T-cell (primary cell): ENCODE measurements at places on chromosomes 3 and 15. TPM values are rescaled to one million over a fixed set of nuclear protein-coding genes. Genes with fewer than 3 reads are reported as not detected.
A peak's percentile ranks its signal among the peaks of the same experiment; 100 is the strongest.

GRCh38 chr3:187759601-187760000 is 14.3 kb upstream of the BCL6 start:
- H3K4me3 ChIP-seq: no peak overlapping the region
- no peaks in the 10 kb centered on the region for H3K27me3 ChIP-seq
- no peak overlapping the region for H3K27ac ChIP-seq

DNA sequence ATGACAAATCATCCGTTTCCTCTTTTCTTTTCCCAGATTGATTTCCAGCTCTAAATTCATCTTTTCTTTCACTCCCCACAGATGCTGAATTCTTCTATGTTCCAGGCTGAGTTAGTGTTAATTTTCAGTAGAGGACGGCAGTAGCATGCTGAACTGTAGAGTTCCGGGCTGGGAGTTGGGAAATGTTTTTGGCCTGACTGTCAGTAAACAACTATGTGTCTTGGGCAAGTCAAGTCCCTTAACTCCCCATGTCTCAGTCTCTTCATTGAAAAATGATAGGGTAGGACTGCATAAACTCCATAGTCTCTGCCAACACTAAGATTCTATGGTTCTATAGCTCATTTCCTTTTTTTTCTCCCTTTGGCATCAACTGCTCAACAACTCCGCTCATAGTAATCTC is 333.9 kb downstream of the TIGIT start:
- H3K36me3 ChIP-seq: peaks cover 5% of the 10 kb centered on the region
- H3K4me1 ChIP-seq: no peaks in the 10 kb centered on the region
- no peaks in the 10 kb centered on the region for H3K27me3 ChIP-seq
- no peak for DNase-seq
- no peak overlapping the region for H3K27ac ChIP-seq

DNA sequence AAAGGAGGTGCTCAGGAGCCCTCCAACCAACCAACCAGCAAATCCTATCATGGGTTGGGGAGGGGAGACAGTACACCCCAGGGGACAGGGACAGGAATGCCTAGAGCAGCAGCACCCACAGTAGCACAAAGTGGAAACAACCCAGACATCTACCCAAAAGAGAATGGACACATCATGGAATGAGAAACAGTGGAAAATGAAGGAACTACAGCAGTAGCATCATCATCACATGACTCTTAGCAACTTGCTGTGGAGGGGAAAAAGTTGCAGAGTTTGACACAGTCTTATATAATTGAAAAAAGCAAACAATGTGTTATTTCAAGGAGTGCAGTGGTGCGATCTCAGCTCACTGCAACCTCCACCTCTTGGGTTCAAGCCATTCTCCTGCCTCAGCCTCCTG is 11.0 kb downstream of the C3orf22 start:
- H3K4me1 ChIP-seq: no peaks in the 10 kb centered on the region
- H3K27ac ChIP-seq: no peak overlapping the region
- DNase-seq: no peak
- no peak overlapping the region for H3K4me3 ChIP-seq
- no peaks in the 10 kb centered on the region for H3K36me3 ChIP-seq

DNA sequence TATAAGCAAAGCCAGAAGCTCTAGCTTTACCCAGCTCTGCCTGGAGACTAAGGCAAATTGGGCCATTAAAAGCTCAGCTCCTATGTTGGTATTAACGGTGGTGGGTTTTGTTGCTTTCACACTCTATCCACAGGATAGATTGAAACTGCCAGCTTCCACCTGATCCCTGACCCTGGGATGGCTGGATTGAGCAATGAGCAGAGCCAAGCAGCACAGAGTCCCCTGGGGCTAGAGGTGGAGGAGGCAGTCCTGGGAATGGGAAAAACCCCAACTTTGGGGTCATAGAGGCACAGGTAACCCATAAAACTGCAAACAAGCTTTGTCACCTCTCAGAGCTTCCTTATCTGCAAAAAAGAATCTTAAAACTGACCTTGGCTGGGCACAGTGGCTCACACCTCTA is 6.6 kb downstream of the RHO start:
- DNase-seq: no peak
- H3K4me3 ChIP-seq: no peak overlapping the region
- H3K27ac ChIP-seq: no peak overlapping the region
- H3K36me3 ChIP-seq: no peaks in the 10 kb centered on the region

Gene MGA
- 54.7 TPM for total RNA-seq

Gene STRIT1
- not detected for total RNA-seq

DNA sequence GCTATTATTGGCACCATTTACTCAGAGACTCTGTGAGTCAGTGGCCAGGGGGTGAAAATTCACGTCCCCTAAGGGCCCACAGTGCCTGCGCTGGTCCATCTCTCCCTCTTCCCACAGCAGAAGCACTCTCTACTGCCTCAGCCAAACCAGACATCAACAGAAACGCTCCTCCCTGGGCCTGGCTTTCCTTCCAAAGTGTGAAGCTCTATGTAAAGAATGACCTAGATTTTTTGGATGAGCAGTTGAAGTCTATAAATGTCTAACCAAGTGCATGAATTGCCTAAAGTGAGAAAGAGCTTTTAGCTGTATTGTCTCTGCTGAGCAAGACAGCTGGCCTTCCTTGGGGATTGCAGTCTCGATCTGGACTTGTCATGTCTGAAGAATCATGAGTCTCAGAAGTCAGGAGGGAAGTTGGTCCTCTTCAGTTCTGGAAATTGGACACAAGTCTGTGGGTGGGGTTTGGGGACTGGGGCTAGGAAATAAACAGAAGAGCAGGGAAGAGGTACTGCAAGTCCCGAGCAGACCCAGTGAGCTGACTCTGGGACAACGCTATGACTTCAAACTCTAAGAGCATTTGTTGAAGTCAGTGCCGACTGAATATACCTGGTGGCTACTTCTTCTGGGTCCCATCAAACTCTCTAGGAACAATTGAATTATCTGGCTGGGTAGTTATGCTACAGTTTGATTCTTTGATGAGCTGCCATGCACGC is 29.0 kb downstream of the RASGRP1 start:
- no peak overlapping the region for H3K27ac ChIP-seq
- peaks cover 79% of the 10 kb centered on the region for H3K4me1 ChIP-seq
- H3K36me3 ChIP-seq: peaks cover 40% of the 10 kb centered on the region

Gene PHLDB2
- total RNA-seq: 3.8 TPM

Gene CYP1A1
- total RNA-seq: 1.6 TPM

DNA sequence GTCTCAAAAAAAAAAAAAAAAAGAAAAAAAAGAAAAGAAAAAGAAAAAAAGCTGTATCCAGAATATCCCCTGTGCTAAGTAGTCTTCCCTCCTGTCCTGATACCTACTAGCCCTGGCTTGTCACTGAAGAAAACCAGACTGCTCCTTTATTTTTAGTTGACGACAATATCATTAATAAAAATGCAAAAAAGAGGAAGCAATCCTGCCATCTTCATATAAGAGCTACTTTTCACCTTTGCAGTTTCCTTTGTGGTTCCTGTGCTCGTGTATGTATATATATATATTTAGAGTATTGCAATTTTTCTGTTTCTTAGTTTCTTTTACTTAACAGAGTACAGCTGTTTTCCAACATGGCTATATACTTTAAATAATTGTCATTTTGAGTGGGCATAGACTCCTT is 13.6 kb downstream of the C3orf20 start:
- no peaks in the 10 kb centered on the region for H3K36me3 ChIP-seq
- H3K4me1 ChIP-seq: no peaks in the 10 kb centered on the region
- no peaks in the 10 kb centered on the region for H3K27me3 ChIP-seq

- no peak overlapping the region for H3K4me3 ChIP-seq
- H3K27ac ChIP-seq: no peak overlapping the region
- no peaks in the 10 kb centered on the region for H3K27me3 ChIP-seq
- H3K4me1 ChIP-seq: no peaks in the 10 kb centered on the region
- H3K36me3 ChIP-seq: no peaks in the 10 kb centered on the region
- DNase-seq: no peak
Measured at GRCh38 chr3:100912571-100912970, 80.7 kb downstream of the ABI3BP start.

GRCh38 chr3:16426665-16427064 is 86.8 kb downstream of the RFTN1 start:
- no peak overlapping the region for H3K4me3 ChIP-seq
- H3K4me1 ChIP-seq: no peaks in the 10 kb centered on the region
- DNase-seq: no peak
- no peak overlapping the region for H3K27ac ChIP-seq
- H3K27me3 ChIP-seq: no peaks in the 10 kb centered on the region

DNA sequence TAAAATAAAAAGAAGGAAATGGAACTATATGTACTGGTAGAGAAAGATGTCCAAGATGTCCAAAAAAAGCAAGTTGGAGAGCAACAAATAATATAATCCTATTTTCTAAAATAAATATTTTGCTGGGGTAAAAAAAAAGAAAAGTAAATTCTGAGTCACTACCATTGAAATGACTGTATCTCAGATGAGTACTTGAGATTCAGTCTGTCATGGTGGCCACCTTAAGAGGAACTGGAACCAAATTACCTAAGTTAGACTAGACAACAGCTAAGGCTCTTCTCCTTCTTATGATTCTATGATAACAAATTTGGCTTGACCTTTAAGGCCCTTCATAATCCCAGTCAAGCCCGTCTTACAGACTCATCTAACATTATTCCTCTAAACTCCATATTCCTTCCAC is 270.6 kb upstream of the HES1 start:
- H3K4me1 ChIP-seq: no peaks in the 10 kb centered on the region
- H3K27me3 ChIP-seq: peaks cover 24% of the 10 kb centered on the region

GRCh38 chr3:122469659-122470058 is 45.1 kb downstream of the KPNA1 start:
- no peak overlapping the region for H3K4me3 ChIP-seq
- no peak for DNase-seq
- peaks cover 12% of the 10 kb centered on the region for H3K4me1 ChIP-seq
- no peak overlapping the region for H3K27ac ChIP-seq

- H3K4me1 ChIP-seq: peaks cover 4% of the 10 kb centered on the region
- H3K27me3 ChIP-seq: no peaks in the 10 kb centered on the region
- H3K36me3 ChIP-seq: no peaks in the 10 kb centered on the region
- no peak overlapping the region for H3K27ac ChIP-seq
Measured at GRCh38 chr3:130925628-130926027, 31.7 kb downstream of the ATP2C1 start.

DNA sequence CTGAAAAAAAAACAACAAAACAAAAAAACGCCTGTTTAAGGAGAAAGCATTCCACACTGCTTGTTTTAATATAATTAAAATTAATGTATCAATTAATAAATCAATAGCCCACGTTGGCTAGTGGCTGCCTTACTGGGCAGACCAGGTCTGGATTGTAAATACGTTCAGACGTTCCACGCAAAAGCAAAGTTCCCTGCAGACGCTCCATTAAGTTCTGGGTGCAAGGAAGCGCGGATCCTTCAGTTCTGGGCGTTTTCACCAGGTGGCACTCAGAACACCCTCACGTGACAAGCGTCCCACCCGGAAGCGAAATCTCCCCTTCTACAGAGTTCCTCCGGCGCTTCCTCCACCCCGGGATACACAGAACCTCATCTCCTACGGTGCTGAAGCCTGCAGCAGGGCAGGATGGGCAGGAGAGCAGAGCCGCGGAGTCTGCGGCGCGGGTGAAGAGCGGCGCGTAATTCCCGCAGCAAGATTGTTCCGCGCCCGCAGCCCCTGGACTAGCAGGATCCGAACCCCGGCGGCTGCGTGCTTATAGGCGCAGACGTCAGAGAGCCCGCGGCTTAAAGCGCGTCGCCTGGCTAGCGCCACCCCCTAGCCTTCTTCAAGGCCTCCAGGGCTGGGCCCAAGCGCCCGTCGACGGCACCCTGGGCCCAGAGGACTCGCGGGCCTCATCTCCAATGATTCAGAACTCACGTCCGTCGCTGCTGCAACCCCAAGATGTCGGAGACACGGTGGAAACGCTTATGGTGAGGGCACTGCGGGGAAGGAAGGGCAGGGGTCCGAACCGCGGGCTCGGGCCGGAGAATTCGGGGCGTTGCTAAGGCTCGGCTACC is at the start of gene SLC25A38:
Gene SLC25A38, plus strand, starts transcription at position 326 of the 836 bp plus-strand sequence. Its CDS starts 355 bp downstream, at position 681.
- DNase-seq: peak; percentile 74
- peak within 1 kb of the TSS; percentile 97 for H3K27ac ChIP-seq
- H3K27me3 ChIP-seq: no peaks in the 10 kb centered on the region
- peaks cover 19% of the 10 kb centered on the region for H3K4me1 ChIP-seq
- peak within 1 kb of the TSS; percentile 77 for H3K4me3 ChIP-seq

GRCh38 chr15:66629817-66630576 is 64.2 kb upstream of the LCTL start:
- DNase-seq: no peak
- H3K27ac ChIP-seq: no peak overlapping the region
- no peak overlapping the region for H3K4me3 ChIP-seq
- no peaks in the 10 kb centered on the region for H3K4me1 ChIP-seq
- H3K27me3 ChIP-seq: peaks cover 5% of the 10 kb centered on the region

DNA sequence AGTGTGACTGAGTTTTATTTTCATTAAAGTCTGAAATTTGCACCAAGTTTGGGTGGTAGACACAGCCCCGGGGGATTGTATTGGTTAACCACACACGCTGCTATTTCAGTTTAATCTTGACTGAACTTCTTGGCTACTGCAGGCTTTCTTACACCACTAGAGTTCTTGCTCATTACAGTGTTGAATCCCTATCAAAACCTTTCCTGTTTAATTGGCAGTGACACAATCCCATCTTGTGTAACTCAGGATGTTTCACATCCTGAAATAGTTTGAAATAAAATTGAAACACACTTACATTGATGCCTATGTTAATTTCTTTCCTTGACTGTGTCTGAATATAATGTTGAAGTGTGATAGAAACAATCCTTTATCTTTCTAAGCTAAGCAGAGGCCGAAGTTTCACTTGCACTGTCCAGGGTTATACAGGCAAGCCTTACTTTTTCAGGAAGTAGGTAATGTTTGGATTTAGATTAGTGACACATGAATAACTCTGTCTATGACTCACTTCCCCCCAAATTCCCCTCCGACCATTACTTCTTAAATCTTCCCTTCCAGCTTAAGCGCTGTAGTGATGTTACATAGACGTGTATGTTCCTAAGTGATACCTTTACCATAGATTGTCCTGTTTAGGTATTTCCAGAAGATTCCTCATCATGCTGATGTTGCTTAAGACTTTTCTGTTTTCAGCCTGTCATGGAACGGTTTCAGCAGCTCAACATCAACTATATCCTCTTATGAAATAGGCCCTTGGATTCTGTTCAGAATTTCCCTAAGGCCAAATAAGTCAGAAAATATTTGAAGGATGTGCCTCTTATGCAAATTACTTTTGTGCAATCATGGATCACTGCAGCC is 16.8 kb downstream of the ATG7 start:
- no peaks in the 10 kb centered on the region for H3K27me3 ChIP-seq
- H3K36me3 ChIP-seq: no peaks in the 10 kb centered on the region
- peaks cover 44% of the 10 kb centered on the region for H3K4me1 ChIP-seq
- no peak for DNase-seq
